Activated CD8-positive, alpha-beta memory T cell treated with anti-CD3 and anti-CD28 coated beads for 4 hours (primary cell): ENCODE measurements at places on chromosomes 4 and X.

- no peak for DNase-seq
Observed at GRCh38 chrX:113399506-113400192, 559.0 kb upstream of the AMOT start.

DNA sequence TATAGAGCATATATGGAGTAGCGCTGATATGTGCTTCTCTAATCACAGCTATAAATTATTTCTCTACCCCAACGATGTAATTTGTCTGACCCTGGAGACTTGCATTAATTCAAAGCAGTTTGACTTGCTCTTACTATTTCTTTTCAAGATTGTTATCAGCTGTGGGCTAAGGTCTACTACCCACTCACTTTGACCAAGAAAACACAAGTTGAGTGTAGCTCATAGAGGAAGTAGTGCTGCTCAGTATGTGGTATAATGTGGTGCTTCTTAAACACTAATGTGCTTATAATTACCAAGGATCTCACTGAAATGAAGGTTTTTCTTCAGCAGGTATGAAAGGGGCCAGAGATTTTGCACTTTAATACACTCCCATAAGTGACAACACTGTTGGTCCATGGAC, 70.1 kb downstream of the INPP4B start:
- no peak for DNase-seq

GRCh38 chr4:13875181-13875580, 247.7 kb upstream of the BOD1L1 start:
- DNase-seq = no peak

DNA sequence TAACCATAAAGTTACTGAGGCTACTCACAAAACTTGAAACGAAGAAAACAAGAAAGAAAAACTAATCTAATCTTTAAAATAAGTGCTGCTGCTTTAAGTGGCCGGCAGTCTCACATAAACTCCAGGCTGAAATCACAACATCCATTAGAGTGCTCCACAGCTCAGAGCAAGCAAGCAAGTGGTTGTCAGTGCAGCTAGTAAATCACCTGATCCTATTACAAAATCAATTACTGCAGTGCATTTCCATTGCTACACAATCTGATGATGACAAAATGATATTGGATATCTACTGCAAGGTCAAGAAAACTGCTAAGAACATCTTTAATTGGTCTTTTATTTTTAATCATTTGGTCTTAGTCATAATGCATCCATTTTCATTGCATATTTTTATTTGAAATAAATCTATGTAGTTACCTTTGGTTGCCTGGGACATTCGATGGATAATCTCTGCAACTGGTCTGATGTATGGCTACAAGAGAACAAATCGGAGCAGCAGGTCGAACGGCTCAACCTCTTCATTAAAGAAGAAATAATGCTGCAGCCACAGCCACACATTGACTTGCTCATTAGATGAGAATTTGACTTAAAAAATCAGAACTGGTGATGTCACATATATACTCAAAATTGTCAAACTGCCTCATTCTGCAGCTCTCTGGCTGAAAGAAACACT, 87.7 kb downstream of the FBXW7 start:
- no peak for DNase-seq

DNA sequence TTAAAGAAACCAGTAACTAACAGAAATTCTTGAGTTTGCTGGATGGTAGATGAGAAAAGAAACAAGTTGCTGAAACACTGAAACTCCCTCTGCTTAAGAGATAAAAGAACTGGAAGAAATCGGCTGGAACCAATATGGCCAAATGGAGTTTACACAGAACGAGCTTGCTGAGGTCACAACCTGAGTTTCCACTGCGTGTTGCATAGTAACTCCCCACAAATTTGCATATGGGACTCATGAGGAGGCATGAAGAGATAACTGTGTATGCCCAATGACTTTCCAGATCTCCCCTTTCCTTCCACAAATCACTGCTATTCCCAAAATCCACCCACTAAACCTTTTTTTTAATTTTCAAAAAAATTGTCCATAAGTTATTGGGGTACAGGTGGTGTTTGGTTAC, 10.2 kb upstream of the SMR3B start:
- no peak for DNase-seq

DNA sequence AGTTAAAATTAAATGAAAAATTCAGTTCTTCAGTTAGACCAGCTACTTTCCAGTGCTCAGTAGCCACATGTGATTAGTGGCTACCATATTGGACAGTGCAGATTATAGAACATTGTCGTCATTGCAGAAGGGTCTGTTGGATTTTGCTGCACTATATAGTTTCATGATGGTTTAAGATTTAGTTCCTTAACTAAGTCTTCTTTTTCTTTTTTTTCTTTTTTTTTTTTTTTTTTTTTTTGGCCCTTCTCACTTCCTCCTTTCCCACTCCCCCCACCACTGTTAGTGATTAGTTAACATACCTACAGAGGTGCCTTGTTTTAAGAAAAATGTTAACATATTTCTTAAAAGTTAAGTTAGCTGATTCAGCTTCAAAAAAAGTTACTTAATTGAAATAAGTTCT, 9.0 kb downstream of the RAB9A start:
- no peak for DNase-seq
